ENCODE measurements at places on chromosomes 5 and 9. TPM values are rescaled to one million over a fixed set of nuclear protein-coding genes. Genes with fewer than 3 reads are reported as not detected.

SIT1 gene
- total RNA-seq, result not detected

PITX1 gene
- 87.7 TPM for total RNA-seq

- DNase-seq, result peak; percentile 86
Observed at GRCh38 chr5:135208903-135209721, 175.1 kb upstream of the PITX1 start.

DNA sequence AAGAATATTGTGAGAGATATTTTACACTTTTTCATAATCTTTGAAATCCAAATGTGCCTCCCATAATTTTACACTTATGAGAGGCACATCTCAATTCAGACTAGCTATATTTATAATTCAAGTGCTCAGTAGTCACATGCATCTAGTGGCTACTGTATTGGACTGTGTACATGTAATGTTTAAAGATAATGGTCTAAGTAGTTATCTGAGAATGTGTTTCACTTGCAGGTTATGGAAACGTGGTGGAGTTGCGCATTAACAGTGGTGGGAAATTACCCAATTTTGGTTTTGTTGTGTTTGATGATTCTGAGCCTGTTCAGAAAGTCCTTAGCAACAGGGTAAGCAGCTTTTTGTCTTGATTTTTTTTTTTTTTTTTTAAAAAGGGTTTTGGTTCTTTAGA is 28.8 kb downstream of the G3BP1 start:
- DNase-seq, result no peak

CCDC187 gene
- total RNA-seq, result not detected

WNK2 gene
- total RNA-seq, result 0.64 TPM

- DNase-seq, result no peak
Observed at GRCh38 chr5:73558950-73559349, 6.5 kb downstream of the ANKRA2 start.

- no peak for DNase-seq
Observed at GRCh38 chr5:6752782-6753181, 39.5 kb downstream of the TENT4A start.

GRCh38 chr5:80105698-80106439 is 70.7 kb downstream of the THBS4 start:
- no peak for DNase-seq

GRCh38 chr9:101254733-101255433 is 129.9 kb downstream of the BAAT start:
- DNase-seq, result peak; percentile 22

DNA sequence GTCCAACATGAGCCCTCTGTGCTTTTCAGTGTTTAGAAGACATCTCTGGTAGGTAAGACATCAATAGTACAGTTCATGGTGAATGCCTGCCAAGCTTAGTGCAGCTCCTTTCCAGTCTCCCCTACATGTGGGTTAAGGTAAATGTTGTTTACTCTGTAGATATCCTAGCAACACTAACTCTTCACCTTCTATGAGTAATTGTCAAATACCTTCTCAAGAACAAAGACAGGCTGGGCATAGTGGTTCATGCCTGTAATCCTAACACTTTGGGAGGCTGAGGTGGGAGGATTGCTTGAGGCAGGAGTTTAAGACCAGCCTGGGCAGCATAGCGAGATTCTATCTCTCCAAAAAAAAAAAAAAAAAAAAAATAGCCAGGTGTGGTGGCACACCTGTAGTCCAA is 18.7 kb upstream of the RASGRF2 start:
- DNase-seq, result peak; percentile 62

- no peak for DNase-seq
Observed at GRCh38 chr5:127358284-127358683, 67.7 kb downstream of the MEGF10 start.

GRCh38 chr5:6069496-6070185 is 308.7 kb downstream of the MED10 start:
- DNase-seq, result no peak

GRCh38 chr5:76849419-76850291 is at the start of gene S100Z:
TSS of gene S100Z (plus strand) at chr5:76850014. CDS start at chr5:76875360, 25,346 bp downstream.
- no peak for DNase-seq

DNA sequence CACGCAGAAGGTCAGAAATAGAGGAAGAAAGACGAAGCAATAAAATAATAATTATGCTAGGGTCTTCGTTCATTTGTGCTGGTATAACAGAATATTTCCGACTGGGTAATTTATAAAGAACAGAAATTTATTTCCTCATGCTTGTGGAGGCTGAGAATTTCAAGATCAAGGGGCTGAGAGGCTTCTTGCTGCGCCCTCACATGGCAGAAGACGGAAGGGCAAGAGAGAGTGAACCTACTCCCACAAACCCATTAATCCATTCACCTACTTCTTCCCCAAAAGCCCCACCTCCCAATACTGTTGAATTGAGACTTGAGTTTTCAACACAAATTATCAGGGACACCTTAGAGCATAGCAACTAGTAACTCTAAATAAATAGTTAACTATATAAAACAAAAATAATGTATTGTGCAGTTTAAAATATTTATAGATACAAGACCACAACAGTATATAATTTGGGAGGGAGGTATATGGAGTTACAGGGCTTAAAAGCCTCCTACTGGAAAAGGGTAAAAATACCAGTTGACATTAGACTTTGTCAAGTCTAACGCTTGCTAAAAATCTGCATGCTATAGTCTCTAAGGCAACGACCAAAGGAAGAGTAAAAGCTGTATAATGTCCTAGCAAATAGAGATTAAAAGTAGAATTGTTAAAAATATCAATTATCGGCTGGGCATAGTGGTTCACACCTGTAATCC is 40.3 kb upstream of the NAA35 start:
- peak; percentile 41 for DNase-seq

PTCD2 gene
- total RNA-seq, result 3.4 TPM

GRCh38 chr5:132090107-132090506 is 16.5 kb downstream of the CSF2 start:
- peak; percentile 90 for DNase-seq

SLC25A2 gene
- not detected for total RNA-seq

DNA sequence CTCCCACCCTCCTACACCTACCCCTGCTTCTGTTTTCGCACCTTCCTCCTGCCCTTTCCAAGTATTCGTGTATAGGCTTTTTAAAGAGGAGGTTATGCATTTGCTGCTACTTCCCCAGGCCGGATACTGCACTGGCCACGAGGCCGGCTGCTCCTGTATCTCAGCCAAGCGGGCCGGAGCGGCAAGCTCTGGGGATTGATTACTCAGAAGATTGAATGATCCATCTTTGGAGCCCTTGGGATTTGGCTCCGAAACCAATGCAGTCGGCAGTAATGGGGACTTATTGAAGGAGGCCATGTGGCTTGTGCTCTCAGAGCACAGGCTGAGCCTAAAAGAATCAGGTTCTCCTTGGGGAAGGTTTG is 405.3 kb downstream of the TLE4 start:
- DNase-seq, result no peak

TEX48 gene
- not detected for total RNA-seq

GRCh38 chr5:60959156-60959555 is 14.2 kb downstream of the NDUFAF2 start:
- DNase-seq, result peak; percentile 36

DNA sequence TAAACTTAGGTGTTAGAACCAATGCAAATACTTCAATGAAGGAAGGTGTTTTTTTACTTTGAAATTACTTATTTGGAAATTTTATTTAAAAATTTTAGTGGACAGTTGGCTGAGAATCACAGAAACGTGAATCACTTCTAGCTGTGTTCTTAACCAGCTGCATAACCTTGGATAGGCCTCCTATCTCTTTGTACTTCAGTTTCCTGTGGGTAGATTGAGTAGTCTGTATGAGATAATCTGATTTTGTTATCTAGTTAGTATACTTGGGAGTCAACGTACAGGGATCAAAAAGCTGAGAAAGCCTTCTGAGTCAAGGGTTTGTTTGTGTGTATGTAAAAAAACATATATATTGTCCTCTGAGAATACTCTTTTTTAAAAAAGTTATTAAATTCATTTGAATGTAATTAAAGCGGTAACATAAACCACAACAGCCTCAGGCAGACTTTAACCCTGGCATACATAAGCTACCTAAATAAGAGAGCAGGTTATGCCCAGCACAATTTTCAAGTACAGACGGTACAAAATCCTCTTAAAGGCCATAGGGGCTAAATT is 38.1 kb upstream of the ZCCHC7 start:
- no peak for DNase-seq

TPPP gene
- total RNA-seq, result 1.6 TPM

- no peak for DNase-seq
Observed at GRCh38 chr5:16573401-16573800, 43.4 kb downstream of the RETREG1 start.

GPR150 gene
- 0.26 TPM for total RNA-seq

- no peak for DNase-seq
Observed at GRCh38 chr5:6599739-6600138, 33.1 kb downstream of the NSUN2 start.

DNA sequence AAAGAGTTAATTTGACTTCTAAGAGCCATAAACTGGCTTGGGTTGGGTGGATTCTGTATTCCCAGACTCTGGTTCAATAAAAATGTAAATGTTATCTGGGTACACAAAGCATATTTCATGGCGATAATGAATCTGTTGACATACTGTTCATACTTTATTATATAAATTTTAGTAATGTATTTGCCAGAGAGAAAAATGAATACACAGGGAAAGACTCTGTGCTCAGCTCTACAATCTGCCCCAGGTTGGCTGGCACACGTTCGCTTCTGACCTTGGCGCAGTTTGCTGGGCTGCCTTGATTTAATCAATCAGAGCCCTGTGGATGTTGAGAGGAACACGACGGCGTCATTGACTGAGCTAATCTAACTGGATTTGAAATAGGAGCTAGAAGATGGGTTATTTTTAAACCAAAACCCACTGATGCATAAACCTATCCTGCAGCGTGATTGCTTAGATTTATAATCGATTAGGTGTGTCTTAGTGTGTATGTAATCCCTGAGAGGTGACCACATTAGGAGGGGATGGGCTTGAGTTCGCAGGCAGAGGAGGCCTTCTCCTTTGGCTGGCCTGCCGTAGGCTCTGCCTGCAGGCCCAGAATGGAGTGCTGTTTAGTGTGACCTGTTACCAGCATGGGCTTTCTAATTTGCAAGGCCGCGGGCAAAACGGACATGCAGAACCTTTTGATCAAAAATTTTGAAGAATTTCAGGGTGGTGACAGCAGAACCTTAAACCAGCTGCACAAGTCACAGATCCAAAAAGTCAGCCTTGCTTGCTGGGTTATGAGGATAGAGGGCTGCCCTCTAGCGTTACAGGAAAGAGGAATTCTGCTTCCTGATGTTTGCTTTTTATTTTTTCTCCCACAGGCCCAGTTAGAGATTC is 3.9 kb upstream of the ADCY2 start:
- peak; percentile 41 for DNase-seq

SYK gene
- 29.7 TPM for total RNA-seq

DNA sequence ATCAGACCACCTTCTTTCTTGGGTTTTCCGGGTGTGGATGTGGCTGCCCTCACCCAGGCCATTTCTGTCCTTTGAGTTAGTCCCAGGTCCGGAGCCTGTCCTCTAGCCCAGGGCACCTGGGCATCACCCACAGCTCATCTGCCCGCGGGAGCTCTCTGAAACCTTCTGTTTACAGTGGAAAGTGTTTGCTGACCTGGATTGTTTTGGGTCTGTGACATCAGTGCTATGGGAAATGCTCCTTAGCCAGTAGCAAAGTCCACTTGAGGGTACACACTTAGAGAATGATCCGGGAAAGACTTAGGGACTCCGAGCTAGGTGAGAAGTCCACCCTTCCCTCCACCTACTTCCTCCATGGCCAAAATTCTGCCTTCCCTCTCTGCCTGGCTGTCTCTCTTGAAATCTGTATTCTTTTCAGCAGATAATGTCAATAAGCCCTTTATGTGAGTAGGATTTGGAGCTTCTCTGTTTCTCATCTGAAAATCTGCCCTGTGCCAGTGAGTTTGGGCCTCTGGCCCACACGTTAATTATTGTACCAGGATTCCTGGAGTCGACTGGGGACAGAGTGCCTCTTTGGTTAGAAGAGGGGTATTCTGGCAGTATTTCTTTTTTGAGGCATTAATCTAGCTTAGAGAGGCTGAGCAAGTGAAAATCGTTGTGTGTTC is 19.9 kb downstream of the ABLIM3 start:
- DNase-seq, result no peak

GRCh38 chr5:122114501-122114900 is 14.8 kb upstream of the ZNF474 start:
- DNase-seq, result no peak

- no peak for DNase-seq
Observed at GRCh38 chr9:129309041-129309430, 131.0 kb upstream of the IER5L start.

SH3RF2 gene
- total RNA-seq, result 6.3 TPM

- DNase-seq, result no peak
Observed at GRCh38 chr5:36915653-36916052, 39.1 kb downstream of the NIPBL start.

Data from bronchial epithelial cell (primary cell).